ENCODE measurements at places on chromosomes 3 and 15.

DNA sequence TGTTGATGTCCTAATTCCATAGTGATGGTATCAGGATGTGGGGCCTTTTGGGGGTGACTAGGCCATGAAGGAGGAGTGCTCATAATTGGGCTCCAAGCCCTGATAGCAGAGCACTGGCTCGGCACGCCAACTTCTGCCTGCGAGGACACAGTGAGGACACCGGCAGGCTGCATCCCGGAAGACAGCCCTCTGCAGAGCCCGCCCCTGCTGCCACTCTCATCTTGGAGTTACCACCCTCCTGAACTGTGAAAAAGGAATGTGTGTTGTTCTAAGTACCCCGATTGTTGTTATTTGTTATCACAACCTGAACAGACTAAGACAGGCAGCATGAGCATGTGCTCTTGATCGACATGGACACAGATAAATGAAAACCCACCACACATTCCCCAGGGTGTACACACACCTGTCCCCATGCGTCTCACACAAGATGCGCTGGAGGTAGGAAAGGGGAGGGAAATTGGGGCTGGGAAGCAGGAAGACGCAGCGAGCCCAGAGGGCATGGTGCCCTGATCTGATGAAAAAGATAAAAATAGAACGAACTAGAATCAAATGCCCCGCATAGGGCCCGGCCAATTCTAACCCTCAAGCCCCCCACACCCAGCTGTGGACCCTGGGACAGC, 40.1 kb downstream of the RPN1 start:
- no peak for DNase-seq

DNA sequence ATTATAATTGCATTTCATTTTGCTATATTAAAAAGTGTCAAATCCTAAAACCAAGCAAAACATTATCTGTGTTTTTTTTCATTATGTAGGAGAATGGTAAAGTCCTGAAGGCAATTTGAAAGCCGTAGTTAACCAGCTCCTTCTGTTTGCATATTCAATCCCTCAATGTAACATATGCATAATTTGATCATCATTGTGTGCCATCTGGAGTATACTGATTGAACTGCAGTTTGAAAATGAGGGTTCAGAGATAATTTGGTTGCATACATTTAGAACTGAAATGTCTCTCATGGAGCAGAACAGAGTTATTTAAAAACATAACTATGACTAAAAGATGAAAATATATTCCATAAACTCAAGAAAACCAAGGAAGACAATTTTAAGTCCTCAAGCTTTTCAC, 518.6 kb downstream of the GBE1 start:
- DNase-seq, result no peak

DNA sequence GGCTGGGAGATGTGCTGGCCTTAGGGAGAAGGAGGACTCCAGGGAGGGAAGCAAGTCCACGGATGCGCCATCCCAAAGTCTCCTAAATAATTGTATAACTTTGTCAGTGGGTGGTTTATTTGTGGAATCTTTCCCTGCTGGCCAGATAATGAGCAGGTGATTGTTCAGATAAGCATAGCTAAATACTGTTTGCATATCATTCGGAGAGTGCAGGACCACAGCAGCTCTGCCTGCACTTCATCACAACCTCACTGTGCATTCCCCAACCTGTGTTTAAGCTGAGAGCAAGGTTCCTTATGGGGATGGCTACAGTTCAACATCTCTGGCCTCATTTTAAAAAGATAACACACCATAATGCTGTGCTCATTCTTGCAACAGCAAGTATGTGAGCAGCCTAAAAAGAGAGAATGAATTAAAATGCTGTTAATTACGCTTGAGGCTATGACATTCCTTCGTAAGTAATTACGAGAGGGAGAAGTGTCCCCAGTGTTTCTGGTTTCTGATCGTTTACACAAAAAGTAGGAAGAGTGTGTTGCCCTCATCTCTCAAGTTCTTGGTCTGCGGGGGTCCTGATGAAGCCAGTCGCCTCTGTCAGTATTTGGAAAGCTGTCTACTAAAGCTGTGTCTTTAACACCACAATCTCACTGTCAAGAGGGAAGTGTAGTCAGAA, 272.0 kb upstream of the RORA start:
- no peak for DNase-seq

DNA sequence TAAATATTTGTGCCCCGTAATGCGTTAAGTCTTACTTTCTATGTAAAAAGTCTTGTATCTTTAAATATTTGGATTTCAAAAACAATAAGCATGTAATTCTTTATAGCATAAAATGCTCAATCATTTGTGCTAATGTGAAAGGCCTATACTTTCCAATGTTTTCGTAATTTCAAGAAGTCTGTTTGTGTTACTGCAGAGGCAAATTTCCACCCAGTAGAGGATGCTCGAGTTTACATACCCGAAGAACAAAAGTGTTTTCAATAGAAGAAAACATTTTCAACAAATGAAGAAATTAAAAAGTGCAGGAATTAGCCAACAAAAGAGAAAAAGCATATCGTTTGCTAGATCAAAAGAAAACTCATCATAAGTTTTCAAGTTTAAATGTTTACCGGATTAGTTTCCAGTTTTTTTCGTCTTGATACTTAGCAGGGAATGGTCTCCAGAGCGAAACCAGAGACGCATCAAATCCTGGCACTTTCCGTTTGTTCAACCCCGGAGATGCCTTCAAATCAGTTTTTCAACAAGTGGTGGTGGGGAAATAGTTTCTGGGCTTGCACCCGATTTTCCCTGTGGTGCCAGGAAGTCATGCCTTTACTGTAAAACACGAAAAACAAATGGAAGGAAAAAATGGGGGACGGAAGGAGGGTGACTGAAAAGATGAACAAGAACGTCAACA, 1.0 kb downstream of the CGGBP1 start:
- DNase-seq, result no peak

DNA sequence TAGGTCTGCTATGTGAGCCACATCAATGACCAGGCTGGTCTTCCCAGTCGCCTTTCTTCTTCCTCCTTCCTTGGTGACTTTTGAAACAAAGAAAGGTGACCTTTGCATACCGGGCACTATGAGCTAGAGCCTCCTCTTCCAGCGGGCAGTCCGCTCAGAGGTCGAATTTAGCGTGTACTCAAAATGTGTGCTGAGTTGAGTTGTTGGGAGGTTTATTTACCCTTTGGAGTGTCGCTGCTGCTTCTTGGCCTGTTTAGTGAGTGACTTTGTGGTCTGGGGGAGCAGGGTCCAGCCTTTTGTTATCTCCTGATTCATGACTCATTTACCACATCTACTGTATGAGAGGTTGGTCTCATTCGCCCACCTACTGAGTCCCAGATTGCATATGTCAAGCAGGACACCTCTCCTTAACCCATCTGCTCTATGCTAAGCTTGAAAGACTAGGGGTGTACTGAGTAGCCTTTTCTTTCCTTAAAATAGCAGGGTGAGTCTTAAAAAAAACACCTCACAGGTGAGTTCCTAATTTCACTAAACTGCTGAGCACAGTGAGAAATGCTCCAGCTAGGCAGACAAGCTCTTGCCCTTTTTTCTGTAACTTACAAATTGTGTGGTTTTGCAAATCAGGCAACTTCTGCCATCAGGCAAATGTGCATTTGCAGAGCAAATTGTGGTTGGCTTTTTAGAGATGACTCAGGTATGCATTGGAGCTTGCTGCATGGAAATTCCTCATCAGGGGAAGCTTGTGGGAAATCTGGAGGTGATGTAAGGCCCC, 3.2 kb upstream of the SIAH2 start:
- DNase-seq, result no peak

GRCh38 chr3:10226293-10226692, 22.0 kb upstream of the TATDN2 start:
- no peak for DNase-seq

- no peak for DNase-seq
Observed at GRCh38 chr3:101828276-101828675, 21.0 kb upstream of the NFKBIZ start.

GRCh38 chr3:40022297-40022827, 213.0 kb downstream of the MYRIP start:
- no peak for DNase-seq

DNA sequence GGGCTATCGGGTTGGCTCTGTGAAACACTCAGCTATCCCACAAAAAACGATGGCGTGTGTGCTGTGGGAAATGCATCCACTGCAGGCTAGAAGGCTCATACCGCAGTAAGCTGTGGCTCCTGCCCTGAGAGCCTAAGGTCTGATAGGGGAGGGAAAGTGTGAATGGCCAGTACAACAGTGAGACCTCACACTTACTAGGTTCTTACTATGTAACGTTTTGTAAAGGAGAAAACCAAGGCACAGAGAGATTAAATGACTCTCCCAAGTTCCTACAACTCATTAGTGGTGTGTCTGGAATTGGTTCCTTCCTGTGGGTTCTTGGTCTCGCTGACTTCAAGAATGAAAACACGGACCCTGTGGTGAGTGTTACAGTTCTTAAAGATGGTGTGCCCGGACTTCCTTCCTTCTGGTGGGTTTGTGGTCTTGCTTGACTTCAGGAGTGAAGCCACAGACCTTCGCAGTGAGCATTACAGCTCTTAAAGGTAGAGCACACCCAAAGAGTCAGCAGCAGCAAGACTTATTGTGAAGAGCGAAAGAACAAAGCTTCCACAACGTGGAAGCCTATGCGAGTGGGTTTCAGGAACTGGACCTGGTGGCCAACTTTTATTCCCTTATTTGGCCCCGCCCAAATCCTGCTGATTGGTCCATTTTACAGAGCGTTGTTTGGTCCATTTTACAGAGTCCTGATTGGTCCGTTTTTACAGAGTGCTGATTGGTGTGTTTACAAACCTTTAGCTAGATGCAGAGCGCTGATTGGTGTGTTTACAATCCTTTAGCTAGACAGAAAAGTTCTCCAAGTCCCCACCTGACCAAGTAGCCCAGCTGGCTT, 161.7 kb downstream of the POLR2M start:
- no peak for DNase-seq

- DNase-seq, result no peak
Observed at GRCh38 chr3:126057936-126058335, 26.0 kb downstream of the SLC41A3 start.

GRCh38 chr3:126213379-126214028, 33.1 kb upstream of the ALDH1L1 start:
- DNase-seq, result no peak

- DNase-seq, result no peak
Observed at GRCh38 chr15:64460724-64461720, 644 bp downstream of the ZNF609 start.

- DNase-seq, result no peak
Observed at GRCh38 chr3:153614140-153614539, 452.1 kb downstream of the RAP2B start.

DNA sequence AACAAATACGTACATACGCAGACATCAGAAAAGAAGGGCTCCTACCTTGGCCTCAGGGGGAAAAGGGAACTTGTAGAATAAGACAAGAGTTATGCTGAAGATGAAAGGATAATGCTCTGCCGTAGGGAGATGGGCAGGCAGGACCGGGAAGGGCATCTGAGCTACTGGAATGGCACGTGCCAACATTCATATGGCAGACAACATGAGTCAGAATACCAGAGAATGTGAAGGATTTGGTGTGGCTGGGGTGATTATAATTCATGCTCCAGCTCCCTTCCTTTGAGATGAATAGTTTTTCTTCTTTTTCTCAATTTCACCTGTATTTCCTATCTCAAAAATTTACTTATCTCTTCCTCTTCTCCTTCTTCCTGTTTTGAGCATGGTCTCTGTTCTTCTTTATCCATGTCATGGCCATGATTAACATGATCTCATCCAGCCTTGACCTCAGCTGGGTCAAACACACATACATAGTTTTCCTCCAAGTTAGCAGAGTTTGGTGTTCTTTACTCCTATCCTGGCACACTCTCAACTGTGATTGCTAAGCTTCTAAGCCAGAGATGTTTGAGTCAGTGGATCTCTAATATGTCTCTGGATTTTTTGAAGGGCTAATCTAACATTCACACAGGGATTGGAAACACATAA, 507.0 kb downstream of the FOXP1 start:
- no peak for DNase-seq

DNA sequence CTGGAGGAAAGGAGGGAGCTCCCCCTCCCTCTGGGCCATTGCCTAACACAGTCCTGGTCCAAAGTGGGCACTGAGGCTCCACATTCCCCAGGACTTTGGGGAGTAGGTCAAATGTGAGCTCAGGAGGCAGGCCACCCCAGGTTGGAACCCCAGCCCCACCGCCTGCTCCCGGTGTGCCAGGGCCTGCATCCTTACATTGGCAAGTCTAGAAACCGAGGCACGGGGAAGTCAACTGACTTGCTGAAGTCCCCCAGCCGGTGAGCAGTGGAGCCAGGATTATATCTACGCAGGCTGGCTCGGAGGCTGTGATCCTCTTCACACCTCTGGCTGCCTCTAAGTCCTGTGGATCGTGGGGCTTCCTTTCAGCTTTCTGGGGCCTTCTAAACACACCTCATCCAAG, 48.7 kb downstream of the RHCG start:
- no peak for DNase-seq

DNA sequence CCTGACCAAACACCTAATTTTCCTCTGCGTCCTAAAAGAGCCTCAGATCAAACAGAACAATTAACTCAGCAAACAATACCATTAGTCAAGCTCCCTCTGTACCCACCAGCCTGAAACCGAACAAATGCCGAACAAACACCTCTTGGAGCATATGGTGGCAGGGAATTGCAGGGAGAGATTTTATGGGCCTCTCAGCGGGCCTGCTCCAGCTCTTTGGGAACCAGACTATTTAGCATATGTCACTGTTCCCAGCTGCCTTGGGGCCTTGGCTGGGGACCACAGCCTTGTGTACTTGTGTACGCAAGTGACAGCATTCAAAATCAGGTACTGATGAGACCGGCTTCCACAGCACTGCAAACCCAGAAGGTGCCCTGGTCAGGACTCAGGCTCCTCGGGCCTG, 388.8 kb upstream of the PPP2R3A start:
- DNase-seq, result no peak

DNA sequence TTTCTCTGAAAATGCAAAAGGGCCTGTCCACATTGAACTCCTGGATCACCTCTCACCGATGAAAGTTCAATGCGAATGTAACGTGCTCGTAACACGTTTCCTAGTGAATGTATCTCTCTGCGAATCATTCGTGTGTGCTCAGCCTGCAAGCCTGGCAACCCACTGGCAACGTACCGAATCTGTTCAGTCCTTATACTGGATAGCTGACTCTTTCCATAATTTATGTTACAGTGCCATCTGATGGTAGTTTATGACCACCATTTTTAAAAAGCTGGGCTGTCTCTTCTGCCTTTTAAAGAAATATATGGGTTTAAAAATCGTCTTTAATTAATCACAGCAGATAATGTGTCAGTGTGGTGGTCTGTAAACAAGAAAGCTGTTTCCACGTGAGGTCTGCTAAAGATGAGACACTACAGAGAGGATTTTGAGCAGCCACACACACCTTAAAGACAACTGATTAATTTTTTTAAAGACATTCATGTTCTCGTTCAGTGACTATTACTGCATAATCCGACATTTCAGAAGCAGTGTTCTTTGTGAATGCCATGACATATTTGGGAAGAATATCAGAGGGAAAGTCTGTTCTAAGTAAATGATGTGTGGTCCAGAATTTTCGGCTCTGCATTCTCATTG, 69.4 kb upstream of the FOXP1 start:
- DNase-seq, result no peak

DNA sequence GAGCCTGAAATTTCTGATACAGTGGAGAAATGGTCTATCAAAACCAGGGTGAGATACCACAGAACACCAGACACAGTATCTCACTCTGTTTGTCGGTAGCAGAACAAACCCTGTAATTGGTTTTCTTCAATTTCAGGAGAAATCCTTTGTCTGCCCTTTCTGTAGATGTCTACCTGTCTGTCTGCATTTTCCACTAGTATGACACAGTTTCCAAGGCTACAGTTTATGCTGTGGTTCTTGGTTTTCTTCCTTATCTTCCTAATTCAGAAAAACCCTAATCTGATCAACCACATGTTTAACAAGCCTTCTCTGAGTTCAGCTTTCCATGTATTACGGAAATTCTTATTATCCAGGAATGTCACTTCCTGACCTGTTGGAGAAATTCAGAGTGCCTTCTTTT, 70.8 kb downstream of the SCN11A start:
- no peak for DNase-seq

Measured in stimulated activated CD4-positive, alpha-beta T cell treated with anti-CD3 and anti-CD28 coated beads, Interleukin-1b, Interleukin-23, amount 100 ng/mL, for 1 hour (primary cell).